Iris pigment epithelial cell (primary cell): ENCODE measurements at places on chromosomes 3 and 15.
A peak's percentile ranks its signal among the peaks of the same experiment; 100 is the strongest.

DNA sequence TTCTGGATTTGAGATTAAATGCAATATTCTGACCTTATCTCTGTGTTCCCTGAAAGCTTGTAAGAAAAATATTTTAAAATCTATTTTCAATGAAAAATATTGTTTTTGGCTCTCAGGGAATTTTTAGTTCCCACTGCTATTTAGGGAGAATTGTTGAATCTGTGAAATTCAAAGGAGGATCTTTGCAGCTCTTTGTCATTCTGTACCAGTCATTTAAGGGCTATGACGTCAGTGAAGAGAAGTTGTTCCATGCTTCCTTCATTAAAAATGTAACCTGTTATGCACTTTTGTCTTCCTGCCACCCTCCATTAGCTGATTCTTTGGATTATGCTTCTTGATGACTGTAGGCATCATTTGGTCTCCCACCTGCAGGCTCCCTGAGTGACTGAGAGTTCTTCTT is 427.8 kb upstream of the C2CD4B start:
- no peak for DNase-seq

DNA sequence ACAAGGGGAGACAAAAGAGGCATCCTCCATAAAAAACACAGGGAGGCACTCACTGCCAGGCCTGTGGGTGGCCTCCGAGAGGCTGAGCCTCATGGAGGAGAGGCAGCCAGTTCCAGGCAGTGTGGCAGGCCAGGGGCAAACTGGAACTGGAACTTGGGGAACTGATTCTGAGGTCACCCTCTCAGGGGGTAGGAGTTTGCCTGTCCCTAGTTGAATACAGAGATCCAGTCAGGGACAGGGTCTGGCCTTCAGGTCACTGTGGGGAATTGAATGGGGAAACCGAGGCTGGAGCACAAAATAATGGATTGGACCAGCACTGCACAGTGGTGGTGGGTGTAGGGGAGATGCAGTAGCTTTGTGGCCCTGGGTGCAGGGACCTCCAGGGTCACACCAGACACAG is 58.7 kb downstream of the TPRA1 start:
- no peak for DNase-seq

GRCh38 chr3:140177943-140178342 is 243.0 kb downstream of the CLSTN2 start:
- DNase-seq = no peak

GRCh38 chr3:121998030-121998580 is 23.9 kb downstream of the ILDR1 start:
- peak; percentile 64 for DNase-seq

DNA sequence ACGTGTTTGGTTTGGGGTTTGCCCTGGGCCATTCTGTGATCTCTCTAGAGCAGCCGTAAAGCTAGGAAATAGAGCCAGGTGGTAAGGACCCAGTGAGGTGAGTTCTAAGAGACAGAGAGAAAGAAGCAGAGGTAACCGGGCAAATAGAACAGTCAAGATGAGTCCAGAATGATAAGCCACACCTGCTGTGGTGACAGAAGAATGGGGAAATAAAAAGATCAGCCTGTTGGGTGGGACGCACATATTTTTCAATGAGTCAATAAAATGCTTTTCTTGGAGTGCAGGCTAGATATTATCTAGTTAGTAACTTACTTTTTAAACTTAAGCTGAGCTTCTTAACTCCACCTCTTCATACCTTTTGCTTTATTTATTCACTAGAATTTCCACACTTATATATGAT is 135.0 kb downstream of the NFKBIZ start:
- no peak for DNase-seq

DNA sequence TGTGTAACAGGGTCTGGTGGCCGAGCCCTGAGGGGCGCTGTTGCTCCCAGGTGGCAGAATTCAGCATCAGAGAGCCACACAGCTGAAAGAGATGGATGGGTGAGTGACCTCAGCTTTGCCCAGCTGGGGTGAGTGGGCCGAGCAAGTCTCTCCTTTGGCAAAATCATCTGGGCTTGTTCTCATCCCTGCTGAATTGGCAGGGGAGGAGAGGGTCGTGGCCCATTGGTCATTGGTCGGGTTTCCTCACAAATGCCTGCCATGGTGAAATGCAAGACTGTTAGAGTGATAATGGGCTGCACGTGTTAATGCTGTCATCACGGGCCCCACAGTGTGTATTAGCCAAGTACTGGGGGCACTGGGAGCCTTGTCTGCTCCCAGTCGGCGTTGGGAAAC is 15.9 kb downstream of the ABHD2 start:
- no peak for DNase-seq

DNA sequence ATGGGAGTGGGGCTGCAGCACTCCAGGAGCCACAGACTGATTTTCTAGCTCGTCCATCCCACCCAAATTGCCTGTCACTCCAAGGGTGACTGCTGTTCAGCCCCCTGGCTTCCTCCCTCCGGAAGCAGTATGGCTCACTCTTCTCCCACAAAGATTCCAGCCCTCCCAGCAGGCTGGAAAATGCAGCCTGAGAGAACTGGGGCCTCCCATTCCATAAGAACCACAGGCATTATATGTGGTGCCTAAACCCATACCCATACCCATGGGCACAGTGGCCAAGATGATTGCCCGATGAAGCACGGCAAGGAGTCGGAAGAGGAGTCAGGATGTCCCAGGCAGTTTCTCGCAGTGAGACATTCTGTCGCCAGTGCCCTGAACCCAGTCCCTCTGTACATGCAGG is 6.0 kb upstream of the VILL start:
- DNase-seq = no peak

GRCh38 chr15:80395616-80396015 is 8.6 kb upstream of the ARNT2 start:
- no peak for DNase-seq

- no peak for DNase-seq
These were observed 51.4 kb downstream of the DNAJB8 start for GRCh38 chr3:128415200-128415772.

- DNase-seq = peak; percentile 100
These were observed 102.6 kb downstream of the EFL1 start for GRCh38 chr15:82159922-82160321.

DNA sequence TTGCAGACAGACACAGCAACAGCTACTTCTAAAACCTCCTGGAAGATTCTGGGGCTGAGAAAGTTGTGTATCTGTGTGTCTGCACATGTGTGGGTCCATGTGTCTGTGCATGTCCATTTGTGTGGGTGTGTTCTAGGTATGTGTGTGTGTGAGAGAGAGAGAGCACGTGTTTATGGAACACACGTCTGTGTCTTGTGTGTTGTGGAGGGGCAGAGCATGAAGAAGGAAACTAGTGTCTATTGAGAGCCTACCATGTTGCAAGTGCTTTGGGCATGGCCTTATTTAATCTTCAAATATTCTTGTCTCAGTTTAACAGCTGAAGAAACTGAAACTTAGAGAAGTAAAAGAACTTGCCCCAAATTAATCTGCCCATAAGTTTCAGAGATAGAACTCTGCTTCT is 327.5 kb downstream of the UACA start:
- no peak for DNase-seq
